NCI-H1105 (cell line): ENCODE measurements at places on chromosomes 3 and 15.

DNA sequence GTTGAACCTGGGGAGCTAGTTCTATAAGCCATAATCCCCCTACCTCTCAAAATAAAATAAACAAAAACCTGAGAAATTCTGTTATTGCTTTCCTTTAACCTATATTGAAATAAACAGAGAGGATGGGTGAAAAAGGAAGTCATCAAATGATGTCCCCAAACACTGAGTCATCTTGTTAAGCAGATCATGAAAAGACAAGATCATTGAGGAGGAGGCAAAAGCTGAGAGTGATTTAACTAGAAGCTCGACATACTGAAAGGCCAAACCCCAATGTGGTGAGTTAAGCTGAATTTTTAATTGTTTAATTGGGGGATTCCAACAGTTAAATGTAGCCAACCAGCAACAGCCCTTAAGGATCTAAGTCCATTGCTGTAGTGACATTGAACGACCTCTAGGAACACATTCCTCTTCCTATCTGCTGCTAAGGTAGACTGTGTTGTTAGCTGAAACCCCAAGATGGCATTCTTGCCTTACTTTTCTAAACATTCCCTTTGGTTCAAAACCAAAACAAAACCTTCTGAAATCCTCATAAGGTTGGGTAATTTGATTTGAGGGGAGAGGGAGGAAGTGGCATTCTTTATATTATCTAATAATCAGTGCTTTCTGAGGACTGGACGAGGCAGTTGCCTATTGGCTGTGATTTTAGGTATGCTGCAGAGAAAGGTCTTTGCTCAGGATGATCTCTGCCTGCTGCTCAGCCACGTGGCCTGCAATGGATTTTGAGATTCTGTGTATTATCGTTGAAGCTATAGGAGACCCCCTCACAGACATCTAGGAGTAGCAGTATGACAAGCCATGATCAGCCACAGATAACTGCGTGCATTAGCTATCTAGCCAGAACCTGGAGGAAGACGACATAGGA lies 62.7 kb upstream of the BNIP2 start:
- no peak for DNase-seq

DNA sequence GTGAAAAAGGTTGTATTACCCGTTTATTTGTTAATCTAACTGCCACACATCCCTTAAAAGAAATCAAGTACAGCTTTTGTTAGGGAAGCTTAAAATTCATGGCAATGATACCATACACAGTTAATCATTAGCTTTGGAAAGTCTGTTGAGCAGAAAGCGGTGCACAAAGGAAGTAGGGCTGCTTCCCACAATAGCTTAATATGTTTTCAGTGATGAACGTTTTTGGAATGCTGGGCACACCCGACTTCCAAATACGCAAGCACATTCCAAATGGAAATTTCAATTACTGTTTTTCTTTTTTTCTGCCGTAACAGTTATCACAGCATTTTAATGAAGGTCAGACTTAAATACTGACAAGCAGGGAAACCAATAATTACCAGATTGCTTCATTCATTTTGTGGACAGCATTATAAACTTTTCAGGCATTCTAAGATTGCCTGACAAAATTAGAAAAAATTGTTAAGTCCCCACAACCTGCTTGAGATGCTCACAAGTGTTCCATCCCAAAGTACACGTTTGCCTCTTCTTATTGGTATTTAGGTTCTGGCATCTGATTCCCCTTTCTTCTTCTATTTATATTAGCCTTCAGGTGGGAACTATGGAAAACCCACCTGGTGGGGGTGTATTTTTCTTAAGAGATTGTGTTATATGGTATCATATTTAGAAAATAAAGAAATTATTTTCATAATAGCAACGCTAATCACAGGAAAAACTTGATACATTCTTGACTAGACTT lies 1.1 kb upstream of the ECT2 start:
- DNase-seq, result no peak

- no peak for DNase-seq
Measured at GRCh38 chr15:80324545-80325080, 72.6 kb upstream of the CTXND1 start.

- no peak for DNase-seq
Measured at GRCh38 chr15:84871428-84871985, 13.0 kb upstream of the SLC28A1 start.

DNA sequence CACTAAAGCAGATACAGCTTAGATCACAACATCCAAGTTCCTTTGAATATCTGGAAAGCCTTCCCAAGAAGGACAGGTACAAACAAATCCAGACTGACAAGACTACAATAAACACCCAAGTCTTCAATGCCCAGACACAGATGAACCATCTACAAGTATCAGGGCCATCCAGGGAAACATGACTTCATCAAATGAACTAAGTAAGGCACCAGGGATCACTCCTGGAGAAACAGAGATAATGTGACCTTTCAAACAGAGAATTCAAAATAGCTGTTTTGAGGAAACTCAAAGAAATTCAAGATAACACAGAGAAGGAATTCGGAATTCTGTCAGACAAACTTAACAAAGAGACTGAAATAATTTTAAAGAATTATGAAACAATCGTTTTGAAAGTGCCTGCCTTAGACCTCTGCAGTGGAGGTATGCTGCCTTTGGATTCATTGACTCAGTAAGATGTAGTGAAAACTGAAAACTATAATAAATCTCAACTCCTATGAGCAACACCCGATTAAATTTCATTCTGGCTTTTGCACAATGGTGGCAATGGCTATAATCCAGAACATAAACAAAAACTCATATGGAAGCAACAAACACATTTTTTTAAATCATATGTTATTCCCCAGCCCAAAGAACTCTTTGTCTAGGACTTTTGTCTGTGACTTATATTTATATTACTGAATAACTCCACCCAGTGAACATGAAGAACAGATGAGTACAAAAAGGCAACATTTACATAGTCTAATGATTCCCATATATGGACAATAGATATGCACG lies 12.6 kb upstream of the COL8A1 start:
- DNase-seq, result no peak

DNA sequence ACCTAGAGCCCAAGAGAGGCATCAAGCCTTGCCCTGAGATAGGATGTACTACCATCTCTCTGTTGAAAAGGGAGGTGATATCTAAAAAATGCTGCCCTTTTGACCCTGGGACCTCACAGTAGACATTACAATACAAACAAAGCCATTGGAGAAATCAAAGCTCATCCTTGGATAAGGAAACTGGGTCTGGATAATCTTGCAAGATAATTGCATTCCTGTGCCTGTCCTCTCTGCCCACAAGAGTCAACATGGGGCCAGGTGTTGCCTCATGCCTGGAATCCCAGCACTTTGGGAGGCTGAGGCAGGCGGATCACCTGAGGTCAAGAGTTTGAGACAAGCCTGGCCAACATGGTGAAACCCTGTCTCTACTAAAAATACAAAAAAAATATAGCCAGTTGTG lies 57.3 kb upstream of the DLG1 start:
- DNase-seq, result no peak

DNA sequence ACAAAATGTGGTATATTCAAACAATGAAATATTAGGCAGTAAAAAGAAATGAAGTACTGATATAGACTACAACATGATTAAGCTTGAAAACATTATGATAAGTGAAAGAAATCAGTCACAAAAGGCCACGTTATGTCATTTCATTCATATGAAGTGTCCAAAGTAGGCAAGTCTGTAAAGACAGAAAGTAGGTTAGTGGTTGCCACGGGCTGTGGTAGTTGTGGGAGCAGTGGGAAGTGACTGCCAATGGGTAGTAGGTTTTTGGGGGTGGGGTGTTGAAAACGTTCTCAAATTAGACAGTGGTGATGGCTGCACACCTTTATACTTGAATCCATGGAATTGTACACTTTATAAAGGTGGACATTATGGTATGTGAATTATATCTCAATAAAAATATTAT lies 12.1 kb downstream of the GALNT15 start:
- DNase-seq, result no peak

DNA sequence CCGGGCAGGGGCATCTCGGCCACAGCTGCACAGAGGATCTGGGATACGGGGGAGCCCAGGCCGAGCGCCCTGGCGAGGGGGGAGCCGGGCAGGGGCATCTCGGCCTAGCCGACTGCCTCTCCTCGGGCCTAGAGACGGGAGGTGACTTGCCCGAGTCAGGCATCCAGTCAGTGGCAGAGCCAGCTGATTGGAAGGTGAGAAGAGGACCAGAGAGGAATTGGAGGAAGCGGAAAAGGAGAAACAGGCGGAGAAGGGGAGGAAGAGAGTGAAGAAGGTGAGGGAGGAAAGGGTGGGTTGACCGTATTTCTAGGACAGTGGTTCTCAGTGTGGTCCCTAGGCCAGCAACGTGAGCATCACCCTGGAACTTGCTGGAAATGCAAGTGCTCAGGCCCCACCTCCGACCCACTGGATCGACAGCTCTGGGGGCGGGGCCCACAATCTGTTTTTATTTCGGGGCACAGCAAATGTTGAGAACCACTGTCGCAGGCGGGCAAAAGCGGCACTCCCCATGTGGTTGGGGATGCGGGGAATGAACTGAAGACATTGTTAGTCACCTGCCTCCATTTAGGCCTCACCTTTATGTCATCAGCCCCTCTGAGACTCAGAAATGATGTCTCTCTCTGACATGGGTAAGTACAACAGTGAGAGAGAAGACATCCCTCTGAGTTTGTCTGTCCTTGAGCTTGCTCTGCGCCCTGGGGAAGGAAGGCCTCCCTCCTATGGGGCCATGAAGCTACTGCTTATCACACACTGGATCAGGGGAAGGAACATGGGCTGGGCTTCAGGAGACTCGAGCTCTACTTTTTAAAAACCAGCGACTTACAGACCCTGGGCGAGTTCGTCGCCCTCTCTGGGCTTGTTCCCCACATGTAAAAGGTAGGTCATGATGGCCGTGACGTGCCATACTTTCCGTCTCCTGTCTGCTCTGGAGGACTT lies 1.0 kb upstream of the MELTF start:
- DNase-seq, result no peak

GRCh38 chr15:35546511-35547381 lies 781 bp upstream of the DPH6 start:
- DNase-seq, result no peak

DNA sequence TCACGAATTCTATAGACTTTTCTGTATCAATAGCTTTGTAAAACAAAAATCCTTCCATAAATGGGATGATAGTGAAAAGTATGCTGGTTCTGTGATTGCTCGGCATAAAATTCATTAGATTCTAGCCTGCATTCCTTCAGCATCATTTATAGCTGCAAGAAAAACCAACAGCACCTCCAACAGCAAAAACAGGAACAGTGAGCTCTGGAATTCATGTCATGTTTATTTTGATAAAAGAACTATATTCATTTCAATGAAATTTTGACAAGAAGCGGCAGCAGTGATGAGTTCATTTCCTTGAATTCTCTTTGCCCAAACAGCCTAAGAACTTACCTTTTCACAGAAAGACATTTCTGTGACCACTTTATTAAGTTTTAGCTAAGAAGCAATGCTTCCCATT lies 515.2 kb upstream of the CCDC54 start:
- no peak for DNase-seq

GRCh38 chr3:184223946-184224345 lies 5.4 kb upstream of the VWA5B2 start:
- DNase-seq, result no peak

DNA sequence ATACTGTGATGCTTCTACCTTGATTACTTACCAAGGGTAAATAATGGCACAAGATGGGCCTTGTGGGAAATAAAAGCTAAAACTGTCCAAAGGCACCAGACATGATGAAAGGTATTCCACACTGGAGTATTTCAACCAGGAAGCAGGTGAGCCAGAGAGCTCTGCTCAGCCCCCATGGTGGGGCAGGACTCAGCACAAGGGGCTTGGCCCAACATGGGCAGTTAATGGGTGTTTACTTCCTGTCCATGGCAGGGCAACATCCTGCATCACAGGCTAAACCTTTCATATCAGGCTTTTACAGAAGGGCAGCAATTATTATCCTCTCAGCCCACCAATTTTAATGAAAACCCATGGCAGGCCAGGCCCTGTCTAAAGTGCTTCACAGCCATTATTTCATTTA lies 38.2 kb downstream of the MAGI1 start:
- DNase-seq, result no peak

DNA sequence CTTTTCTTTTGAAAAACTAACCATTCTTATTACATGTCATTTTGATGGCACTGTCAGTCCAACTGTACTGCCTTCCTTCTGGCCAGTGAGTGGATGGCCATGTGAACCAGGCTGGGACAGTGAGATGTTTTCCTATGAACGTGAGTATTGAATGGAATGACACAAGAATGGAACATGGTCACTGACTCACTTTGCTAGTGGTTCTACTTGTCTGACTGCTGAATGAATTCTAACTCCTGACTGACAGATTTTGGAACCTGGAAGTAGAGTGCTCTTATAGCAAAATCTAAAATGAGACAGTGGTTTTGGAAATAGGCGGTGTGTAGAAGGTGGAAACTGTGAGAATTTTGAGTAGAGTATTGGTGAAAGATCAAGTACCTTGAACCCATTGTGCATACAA lies 606.9 kb upstream of the KCNMB2 start:
- DNase-seq, result no peak

GRCh38 chr15:64507293-64507802 lies 47.0 kb downstream of the ZNF609 start:
- DNase-seq, result no peak

DNA sequence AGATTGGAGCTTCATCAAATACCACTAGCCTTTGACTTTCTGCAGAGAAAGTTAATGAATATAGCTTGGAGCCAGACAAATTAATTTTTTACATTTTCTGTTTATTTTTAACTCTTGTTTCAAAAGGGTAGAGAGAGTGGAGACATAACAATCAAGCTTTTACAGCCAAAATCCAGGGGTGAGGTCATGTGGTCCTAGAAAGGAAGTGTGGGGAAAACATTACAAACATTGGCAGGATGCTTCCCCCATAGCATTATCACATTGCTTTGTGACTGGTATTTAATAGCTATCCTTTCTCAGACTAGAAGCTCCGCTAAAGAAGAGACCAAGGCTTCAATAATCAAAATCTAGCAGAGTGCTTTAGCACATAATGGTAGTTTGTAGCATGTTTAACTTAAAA lies 46.4 kb upstream of the PHLDB2 start:
- no peak for DNase-seq

DNA sequence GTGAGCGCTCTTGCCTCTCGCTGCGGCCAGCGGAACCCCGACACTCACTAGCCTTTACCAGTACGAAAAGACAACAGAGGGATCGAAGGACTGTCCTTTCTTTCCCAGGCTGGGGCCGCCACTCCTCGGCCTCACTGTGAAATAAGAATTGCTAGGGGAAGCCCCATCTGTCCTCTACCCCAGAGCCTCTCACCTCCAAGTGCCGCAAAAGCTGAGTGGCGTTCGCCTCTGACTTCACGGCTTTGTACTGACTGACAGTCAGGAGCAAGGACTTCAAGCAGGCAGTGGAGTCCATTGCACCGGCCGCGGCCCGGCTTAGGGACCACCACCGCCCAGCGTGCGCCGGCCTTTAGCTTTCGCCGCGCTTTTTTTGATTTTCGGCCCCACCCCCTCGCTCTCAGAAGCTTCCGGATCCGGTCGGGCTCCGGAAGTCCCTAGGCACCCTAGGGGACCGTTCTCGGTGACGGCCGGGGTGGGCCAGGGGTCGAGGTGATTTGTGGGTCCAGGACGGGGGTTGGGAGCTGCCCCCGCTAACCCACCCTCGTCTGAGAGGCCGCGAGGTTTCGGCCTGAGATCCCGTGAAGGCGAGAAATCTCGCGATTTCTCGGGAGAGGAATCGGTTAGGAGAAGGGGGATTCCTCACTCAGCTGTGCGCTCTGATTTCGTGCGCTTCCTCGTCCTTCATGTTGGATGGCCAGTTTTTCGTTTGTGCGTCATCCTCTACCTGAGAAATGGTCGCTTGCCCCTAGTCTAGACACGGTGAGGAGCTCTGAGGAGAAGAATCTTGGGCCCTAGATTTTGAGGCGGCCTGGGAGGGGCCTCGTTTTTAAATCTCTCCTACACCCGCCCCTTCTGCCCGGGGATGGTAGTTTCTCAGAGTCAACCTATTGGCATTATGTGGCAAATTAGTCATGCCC lies at the start of the genes CIP2A and DZIP3:
TSS of gene CIP2A (minus strand) at position 358 of the 917 bp plus-strand sequence. CDS start at position 295, 63 bp downstream.
TSS of gene DZIP3 (plus strand) at position 642 of the 917 bp plus-strand sequence. CDS start 15,685 bp downstream, outside the sequence.
- DNase-seq, result peak; percentile 96
